ENCODE measurements at places on chromosomes 2 and 18. TPM values are rescaled to one million over a fixed set of nuclear protein-coding genes. Genes with fewer than 3 reads are reported as not detected.

IL37 gene
- total RNA-seq = not detected

MSTN gene
- total RNA-seq = not detected

GRHL1 gene
- 1.4 TPM for total RNA-seq

CRYGD gene
- total RNA-seq = not detected

WNT6 gene
- not detected for total RNA-seq

TGIF1 gene
- 53.5 TPM for total RNA-seq

LAPTM4A gene
- total RNA-seq = 27.3 TPM

CKAP2L gene
- total RNA-seq = 27.2 TPM

CD207 gene
- total RNA-seq = not detected

EVX2 gene
- not detected for total RNA-seq

SH3BP4 gene
- total RNA-seq = 0.05 TPM

NRP2 gene
- total RNA-seq = 59.9 TPM

ARHGEF4 gene
- 0.11 TPM for total RNA-seq

VIT gene
- total RNA-seq = not detected

CCL20 gene
- 2.0 TPM for total RNA-seq

FOXI3 gene
- not detected for total RNA-seq

EHD3 gene
- 2.0 TPM for total RNA-seq

CRYGC gene
- total RNA-seq = not detected

TGOLN2 gene
- total RNA-seq = 94.0 TPM

SLC4A5 gene
- total RNA-seq = 1.2 TPM

MAPK4 gene
- not detected for total RNA-seq

SLC38A11 gene
- not detected for total RNA-seq

MYO5B gene
- not detected for total RNA-seq

C2orf78 gene
- total RNA-seq = not detected

CXCR2 gene
- total RNA-seq = not detected

ANKRD30BL gene
- total RNA-seq = not detected

CIB4 gene
- total RNA-seq = not detected

SPDYA gene
- total RNA-seq = 1.8 TPM

QPCT gene
- total RNA-seq = 0.71 TPM

MROH2A gene
- not detected for total RNA-seq

CLK1 gene
- total RNA-seq = 114 TPM

C2orf66 gene
- 0.25 TPM for total RNA-seq

SPHKAP gene
- total RNA-seq = not detected

TTR gene
- not detected for total RNA-seq

TNP1 gene
- total RNA-seq = not detected

CYP27A1 gene
- not detected for total RNA-seq

PRKCE gene
- 21.5 TPM for total RNA-seq

Measured in activated T-helper 2 cell treated with anti-CD3 and anti-CD28 coated beads, Interferon-gamma antibody, Interleukin-2, Interleukin-4, amounts not matched to agents 10 μg/mL and 5 μg/mL and 100 μg/mL, durations not matched to agents 14 hours and 24 hours and 36 hours (primary cell).